ENCODE measurements at places on chromosomes 4 and X. TPM values are rescaled to one million over a fixed set of nuclear protein-coding genes. Genes with fewer than 3 reads are reported as not detected.

Gene SLITRK4
- not detected for total RNA-seq

Gene SLC9B1
- not detected for total RNA-seq

Gene EFHC2
- not detected for total RNA-seq

Gene BBS7
- total RNA-seq: 20.7 TPM

Gene TMPRSS11E
- total RNA-seq: 2.7 TPM

Gene MAGEE2
- not detected for total RNA-seq

Gene GSX2
- not detected for total RNA-seq

Gene INPP4B
- 4.3 TPM for total RNA-seq

Gene TBX22
- not detected for total RNA-seq

Gene TMSB15C
- 7.9 TPM for total RNA-seq

Gene FAT4
- total RNA-seq: 9.0 TPM

Gene CXCL6
- not detected for total RNA-seq

Gene CLDN34
- not detected for total RNA-seq

Gene MAGED4
- total RNA-seq: 115 TPM

Gene KCTD8
- total RNA-seq: 2.7 TPM

Measured in placental epithelial cell (primary cell).